ENCODE measurements at places on chromosomes 11 and 22.

DNA sequence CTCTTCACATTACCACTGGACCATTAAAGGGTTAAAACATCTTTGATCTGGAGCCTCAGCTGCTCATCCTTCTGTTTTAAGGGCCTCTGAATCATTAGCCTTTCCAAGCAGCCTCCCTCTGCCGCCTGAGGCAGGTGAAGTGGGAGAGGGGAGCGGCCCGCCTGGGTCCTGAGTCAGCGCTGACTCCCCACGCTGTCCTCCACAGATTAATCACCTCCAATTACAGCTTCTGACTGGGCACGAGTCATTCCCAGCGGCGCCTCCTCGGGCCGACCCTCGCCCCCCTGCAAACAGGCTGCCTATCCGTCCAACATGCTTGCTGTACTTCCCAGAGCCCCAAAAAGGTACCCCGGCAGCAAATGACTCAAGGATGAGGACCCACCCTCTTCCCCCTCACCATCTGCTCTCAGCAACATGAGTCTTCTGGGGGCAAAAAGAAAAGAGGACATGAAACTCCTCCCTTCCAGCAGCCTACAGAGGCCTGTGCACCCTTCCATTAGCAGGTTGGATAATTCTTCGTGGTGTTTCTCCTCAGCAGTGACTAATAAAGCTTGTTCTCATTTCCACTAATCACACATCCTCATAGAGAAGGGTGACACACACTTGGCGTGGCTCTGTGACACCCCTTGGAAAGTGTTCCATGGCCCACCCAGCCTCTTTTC lies 44.3 kb upstream of the JAM3 start:
- no peak for DNase-seq

GRCh38 chr11:83583757-83584366 lies 297.7 kb upstream of the CCDC90B start:
- no peak for DNase-seq

DNA sequence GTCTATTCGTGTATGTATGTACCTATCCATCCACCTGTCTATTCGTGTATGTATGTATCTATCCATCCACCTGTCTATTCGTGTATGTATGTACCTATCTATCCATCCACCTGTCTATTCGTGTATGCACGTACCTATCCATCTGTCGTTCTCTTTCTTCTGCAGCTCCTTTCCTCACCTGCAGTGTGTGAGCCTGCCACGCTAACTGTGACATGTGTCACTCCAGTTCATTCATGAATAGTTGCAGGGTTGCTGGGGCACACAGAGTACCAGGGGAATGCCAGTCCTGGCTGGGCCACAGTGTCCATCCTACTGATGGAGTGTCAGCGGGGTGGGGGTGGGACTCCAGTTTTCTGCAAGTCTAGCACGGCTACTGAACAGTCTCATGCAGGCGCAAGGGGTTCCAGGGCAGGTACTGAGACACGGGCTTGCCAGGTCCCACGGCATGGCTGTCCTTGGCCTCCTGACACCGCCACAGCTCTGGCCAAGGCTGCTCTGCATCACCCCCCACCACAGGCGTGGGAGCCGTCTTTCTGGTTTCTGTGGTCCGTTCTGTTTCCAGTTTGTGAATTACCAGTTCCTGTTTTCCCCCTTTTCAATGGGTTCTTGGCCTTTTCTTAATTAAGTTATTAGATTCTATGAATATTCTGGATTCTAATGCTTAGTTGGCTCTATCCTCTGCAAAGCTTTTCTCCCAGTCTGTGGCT lies 88.8 kb upstream of the CLDN5 start:
- DNase-seq = no peak

GRCh38 chr11:5701055-5701577 lies 11.5 kb downstream of the TRIM22 start:
- DNase-seq = no peak

DNA sequence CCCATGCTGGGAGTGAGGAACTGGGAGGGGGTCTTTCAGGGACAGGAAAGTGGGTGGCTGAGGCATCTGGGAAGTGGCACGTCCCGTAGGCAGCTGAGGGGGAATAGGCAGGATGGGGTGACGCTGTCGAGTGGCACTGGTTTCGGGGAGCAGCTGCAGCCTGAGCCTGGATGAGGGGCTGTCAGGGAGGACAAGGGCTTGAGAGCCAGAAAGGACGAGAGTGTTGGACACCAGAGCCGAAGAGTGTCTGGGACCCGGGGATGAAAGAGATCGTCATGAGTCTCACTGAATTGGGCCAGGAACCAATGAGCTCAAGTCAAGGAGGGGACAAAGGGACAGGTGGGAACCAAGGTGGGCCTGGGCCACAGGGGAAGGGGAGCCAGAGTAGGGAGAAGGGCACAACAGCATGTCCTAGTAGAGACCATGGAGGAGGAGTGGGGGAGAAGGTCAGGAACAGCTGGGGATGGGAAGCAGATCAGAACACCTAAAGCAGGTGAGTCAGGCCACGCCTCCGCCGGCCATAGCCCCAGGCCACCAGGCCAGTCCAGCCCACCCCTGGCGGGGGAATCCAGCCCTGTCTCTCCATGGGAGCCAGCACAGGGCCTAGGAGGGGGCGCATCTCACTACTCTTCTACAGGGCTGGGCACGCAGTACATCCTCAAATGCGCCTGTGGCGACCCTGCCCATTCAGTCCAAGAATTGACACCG lies 4.2 kb downstream of the RAB3IL1 start:
- no peak for DNase-seq

DNA sequence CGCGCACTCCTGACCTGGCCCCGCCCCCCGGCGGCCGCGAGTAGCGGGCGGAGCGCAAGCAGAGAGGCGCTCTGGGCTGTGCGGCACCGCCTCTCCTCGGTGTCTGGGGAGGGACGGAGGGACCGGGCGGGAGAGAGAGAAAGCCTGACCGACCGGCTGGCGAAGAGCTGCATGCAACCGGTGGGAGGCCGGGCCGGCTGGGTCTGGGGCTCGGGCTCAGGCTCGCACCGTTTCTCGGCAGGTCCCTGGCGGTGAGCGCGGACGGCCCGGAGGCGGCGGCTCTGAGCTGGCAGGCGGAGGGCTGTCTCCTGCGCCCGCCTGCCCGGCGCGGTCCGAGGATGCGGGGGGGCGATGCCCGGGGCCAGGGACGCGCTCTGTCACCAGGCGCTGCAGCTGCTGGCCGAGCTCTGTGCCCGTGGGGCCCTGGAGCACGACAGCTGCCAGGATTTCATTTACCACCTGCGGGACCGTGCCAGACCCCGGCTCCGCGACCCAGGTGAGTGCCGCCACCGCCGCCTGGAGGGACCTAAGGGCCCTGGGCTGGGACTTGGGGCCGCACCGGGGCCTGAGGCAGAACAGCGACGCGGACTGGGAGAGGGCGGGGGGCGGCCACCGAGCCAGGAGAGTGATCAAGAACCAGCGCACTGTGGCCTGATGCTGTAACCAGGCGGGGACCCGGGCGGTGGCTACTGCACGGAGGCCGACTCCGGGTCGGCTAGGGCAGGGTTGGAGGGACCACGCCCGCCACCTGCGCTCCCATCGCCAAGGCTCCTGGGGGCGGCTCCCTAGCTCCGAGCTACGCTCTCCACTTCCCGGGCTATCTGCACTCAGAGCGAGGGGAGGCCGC lies at the start of gene SYT9:
TSS of gene SYT9 (plus strand) at position 69 of the 847 bp plus-strand sequence. CDS start at position 352, 283 bp downstream.
- peak; percentile 70 for DNase-seq

- no peak for DNase-seq
Observed at GRCh38 chr11:109641549-109641948, 219.6 kb downstream of the C11orf87 start.

GRCh38 chr22:48884786-48885185 lies 942.9 kb downstream of the BRD1 start:
- no peak for DNase-seq

DNA sequence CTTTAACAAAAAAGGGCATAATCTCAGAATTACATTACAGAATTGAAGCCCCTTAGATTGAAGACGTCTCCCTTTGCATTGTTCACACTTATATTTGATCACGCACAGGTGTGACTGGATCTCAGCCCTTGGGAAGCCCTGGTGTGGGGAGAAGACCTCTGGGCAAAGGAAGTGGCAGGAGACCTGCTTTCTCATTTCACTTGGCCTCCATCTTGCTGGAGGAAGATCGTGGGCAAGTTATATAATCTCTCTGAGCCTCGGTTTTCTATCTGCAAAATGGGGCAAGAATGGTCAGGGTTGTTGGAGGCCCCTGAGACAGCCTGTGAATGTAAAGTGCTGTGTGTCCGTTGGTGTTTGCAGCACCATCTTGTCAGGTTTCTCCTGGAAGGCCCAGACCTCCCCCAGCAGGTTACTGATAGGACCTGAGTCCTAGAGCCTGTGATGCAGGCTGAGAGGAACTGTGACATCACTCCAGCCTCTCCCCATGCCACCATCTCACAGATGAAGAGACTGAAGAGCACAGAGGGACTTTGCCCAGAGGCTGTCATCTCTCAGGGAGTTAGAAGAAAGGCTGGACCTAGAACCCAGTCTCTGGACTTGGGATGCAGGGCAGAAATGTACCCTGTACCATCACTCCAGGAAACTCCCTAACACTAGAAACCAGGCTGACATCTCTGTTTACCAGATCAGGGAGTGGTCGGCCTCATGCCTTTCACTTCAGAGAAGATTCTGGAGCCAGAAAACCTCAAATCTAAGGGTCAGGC lies 1.1 kb upstream of the APOA1 start:
- no peak for DNase-seq

- no peak for DNase-seq
Observed at GRCh38 chr11:82969811-82970210, 68.3 kb downstream of the DDIAS start.

GRCh38 chr22:45638834-45639746 lies 32.5 kb upstream of the ATXN10 start:
- no peak for DNase-seq

GRCh38 chr11:102926961-102927623 lies 28.4 kb downstream of the MMP13 start:
- DNase-seq = no peak

DNA sequence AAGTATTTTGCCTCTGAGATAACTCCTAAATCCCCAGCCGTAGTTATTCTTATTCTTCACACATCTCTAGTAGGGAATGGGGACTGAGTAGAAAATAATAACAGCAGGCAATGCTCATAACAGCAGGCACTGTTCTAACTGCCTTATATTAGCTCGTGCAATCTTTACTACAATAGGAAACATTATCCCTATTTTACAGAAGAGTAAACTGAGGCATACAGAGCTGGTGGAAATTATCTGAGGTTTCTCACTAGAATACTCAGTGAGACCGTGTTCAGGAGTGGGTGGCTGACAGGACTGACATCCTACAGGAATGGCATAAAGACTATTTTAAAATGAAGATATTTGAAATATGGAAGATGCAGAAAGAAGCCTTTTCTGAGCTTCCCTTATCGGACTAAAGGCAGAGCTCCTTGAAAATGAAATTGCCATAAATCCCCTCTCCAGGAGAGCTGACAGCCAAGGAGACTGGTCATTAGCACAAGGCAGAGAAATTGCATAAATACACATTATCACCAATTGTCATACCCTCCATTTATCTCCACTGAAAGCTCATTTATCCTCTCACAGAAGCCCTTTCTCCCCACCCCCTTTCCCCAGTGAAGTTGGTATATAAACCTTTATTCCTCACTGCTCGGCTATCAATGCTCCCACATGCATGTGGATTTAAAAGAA lies 93.9 kb downstream of the RASSF10 start:
- DNase-seq = no peak

DNA sequence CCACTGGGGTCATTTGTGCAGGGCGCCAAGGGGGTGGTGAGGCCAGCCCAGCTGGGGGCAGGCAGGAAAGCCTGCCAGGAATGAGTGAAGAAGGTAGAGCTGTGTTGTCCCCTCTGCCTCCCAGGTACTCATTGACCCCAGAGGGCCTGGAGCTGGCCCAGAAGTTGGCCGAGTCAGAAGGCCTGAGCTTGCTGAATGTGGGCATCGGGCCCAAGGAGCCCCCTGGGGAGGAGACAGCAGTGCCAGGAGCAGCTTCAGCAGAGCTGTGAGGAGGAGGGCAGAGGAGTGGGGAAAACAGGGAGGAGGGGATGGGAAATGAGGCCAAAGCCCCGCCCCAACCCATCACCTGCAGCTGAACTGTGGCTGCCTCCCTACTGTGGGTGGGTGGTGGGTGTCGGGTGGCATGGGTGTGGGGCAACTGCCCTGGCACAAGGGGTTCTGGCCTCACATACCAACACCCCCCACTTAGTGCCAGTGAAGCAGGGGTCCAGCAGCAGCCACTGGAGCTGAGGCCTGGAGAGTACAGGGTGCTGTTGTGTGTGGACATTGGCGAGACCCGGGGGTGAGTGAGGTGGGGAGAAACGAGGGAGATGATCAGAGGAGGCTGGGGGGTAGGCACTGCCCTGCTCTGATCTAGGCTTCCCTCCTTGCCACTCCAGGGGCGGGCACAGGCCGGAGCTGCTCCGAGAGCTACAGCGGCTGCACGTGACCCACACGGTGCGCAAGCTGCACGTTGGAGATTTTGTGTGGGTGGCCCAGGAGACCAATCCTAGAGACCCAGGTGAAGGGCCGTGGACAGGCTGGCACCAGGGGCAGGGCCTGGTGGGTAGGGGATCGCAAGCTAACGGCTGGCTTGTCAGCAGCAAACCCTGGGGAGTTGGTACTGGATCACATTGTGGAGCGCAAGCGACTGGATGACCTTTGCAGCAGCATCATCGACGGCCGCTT lies 3.0 kb downstream of the MUS81 start:
- DNase-seq = no peak

DNA sequence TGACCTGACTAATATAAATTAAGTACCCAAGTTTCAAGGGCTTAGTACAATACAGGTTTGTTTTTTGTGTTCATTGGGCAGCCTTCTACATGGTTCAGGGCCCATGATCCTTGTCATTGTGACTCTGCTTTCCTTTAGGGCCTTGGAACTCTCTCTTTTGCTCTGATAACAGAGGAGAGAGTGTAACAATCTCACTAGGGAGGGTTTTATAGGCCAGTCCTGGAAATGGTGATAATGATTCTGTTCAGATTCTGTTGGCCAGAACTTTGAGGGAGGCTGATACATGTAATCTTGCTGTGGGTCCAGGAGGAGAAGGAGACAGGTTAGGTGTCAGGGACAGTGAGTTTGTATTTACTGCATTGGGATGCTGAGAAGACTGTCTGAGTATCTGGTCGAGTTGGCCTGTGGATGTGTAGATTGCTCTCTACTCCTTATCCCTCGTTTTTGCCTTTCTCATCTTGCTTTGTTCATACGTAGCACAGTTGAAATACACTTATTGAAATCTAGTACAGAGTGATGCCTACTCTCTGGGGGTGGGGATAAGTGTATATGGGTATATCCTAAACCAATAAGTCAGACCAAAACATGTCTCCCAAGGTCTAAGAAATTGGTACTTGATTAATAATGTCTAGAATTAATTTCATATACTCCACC lies 37.5 kb upstream of the HEPHL1 start:
- no peak for DNase-seq

- DNase-seq = no peak
Observed at GRCh38 chr11:72370201-72370600, 64.1 kb downstream of the CLPB start.

- DNase-seq = no peak
Observed at GRCh38 chr11:132154781-132155180, 784.4 kb downstream of the NTM start.

DNA sequence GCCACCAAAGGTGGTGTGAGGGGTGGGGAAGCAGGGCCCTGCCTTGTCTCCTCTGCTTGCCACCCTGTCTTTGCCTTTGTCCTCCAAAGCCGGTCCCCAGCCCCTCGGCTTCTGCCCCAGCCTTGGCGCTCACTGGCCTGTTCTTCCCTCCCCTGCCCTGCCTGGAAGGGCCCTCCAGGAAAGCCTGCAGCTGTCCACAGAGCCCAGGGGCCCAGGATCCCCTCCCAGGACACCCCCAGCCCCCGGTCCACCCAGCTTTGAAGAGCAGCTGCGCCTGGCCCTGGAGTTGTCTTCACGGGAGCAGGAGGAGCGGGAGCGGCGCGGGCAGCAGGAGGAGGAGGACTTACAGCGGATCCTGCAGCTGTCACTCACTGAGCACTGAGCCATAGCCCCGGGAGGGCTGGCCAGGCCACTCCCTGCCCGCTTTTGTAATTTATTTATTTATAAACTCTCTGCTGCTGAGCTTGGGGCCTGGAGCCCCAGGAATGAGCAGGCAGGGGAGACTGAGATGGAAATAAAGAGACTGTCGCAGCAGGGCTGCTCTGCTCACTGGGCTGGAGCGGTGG lies 1.3 kb upstream of the SSH3 start:
- DNase-seq = peak; percentile 62
